ENCODE measurements at places on chromosomes 6 and 20. TPM values are rescaled to one million over a fixed set of nuclear protein-coding genes. Genes with fewer than 3 reads are reported as not detected.

The TCP11 gene
- total RNA-seq, result not detected

DNA sequence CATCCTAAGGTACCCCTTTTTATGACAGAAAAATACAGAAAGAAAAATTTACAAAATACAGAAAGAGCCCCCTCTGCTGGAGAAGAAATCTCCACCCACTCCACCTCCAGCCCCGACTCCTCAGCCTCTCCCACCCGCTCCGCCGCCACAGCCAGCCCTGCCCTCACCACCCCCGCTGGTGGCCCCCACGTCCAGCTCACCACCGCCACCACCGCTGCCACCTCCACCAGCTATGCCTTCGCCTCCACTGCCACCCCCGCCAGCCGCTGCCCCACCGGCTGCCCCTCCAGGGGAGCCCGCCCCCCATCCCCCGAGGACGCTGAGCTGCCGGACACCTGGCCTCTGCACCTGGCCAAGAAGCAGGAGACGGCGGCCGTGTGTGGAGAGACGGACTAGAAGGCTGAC is 17.7 kb downstream of the WFDC2 start:
- no peak for DNase-seq

DNA sequence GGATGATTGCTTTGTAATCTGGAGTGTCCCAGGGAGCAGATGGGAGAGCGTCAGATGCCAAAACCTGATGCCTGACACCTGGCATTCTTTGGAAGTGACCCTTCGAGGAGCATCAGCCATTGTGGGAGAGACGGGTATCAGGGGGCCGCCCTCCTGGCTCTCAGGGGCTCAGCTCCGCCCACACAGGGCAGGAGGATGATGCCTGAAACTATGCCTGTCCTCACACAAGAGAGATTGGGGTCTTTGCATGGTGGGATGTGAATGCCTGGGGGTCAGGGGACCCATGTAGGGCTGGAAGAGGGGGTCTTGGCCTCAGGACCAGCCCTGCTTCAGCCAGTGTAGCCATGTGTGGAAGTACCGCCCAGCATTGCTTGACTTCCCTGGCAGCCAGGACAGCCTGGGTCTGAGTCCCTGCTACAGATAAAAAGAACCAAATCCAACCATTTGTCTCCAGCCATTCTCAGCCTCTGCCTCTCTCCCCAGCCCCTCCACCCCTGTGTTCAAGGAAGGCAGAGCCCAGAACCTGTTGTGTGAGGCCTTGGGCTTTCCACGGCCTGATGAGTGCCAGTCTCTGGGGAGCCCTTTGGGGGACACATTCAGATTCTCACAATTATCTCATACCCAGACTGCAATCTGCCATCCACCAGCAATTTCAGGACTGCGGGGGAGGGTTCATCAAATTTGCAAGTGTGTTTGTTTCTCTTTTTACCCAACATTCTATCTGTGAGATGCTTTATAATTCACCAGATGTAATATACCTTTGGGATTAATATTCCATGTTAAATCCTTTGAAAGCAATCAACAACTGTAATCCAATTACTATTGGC is 371.2 kb downstream of the PREX1 start:
- DNase-seq, result no peak

- no peak for DNase-seq
Measured at GRCh38 chr20:49335476-49335875, 57.6 kb upstream of the ZNFX1 start.

All from omental fat pad (tissue), 4 donors.